ENCODE measurements at places on chromosomes 13 and 19.

DNA sequence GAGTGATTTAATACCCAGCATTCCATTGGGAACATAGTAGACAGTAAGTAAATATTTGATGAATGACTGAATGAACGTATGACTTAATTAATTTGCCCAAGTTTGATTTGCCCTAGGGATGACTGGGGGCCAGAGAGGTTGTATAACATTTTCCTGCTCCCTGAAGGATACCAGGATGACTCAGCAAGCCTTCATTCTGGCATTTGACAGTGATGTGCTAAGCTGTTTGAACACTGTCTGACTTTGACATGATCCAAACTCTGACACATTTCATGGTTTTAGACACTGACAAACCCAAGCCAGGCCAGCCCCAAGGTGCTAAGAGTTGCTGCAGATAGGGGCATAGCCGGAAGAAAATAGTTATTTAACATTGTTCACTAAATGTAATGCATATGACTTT is 53.4 kb upstream of the KLF12 start:
- no peak for DNase-seq
- no peaks in the 10 kb centered on the region for H3K27me3 ChIP-seq
- no peak overlapping the region for H3K4me3 ChIP-seq
- no peaks in the 10 kb centered on the region for H3K36me3 ChIP-seq
- peaks cover 7% of the 10 kb centered on the region for H3K4me1 ChIP-seq
- no peak overlapping the region for H3K27ac ChIP-seq

DNA sequence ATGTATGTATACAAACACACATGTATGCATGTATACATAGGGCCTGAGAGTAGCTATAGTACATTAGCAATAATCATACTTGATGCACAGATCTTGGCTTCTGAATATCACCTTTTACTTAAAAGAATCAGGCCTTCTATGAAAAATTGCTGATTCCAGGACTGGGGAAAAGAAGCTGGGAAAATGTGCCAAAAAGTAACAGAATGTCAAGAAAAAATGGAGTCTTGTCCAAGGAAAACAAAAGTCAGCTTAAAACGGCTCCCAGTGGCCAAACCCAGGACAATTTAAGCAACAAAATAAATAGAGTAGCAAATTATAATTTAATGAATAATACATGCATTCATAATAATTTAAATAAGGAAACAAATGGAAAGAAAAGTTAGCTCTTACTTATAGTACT is 2104.9 kb downstream of the PCDH9 start:
- no peak overlapping the region for H3K4me3 ChIP-seq
- H3K27me3 ChIP-seq = no peaks in the 10 kb centered on the region
- no peak overlapping the region for H3K27ac ChIP-seq

DNA sequence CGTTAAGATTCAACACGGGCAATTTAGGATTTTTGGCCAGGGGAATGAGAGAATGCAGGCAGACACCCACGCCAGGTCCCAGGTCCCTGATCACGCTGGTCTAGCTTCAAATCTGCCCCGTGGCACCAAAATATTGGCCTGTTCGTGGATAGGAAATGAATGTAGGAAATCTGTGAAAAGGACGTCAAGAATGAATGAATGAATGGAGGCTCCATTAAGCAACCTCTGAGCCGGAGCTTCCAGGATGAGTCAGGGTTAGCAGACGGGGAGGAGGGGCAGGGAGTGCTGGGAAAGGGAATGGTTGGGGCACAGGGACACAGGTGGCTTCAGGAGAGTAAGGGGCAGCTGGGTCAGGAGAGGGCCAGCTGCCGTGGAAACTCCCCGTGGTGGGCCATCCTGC is 4.2 kb downstream of the SULT2B1 start:
- no peak overlapping the region for H3K4me3 ChIP-seq
- DNase-seq = no peak
- H3K36me3 ChIP-seq = no peaks in the 10 kb centered on the region

DNA sequence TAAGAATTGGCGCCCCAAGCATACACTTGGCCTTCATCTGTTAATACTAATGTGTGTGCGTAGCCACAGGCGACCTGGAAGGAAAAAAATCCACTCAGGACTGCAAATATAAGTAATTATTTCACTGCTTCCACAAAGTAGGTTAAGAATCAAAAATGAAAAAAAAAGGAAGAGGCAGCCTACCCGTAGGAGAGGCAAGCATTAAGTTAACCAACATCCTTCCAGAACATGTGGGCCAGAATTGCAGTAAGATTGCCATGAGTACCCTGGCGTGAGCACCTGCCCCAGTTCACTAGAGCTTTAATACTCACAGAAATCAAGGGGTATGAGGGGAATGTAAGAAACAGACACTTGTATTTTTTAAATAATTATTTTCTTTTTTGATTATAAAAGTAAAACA is 22.2 kb downstream of the RCBTB2 start:
- H3K27ac ChIP-seq = no peak overlapping the region
- no peaks in the 10 kb centered on the region for H3K27me3 ChIP-seq
- no peak overlapping the region for H3K4me3 ChIP-seq
- H3K4me1 ChIP-seq = peaks cover 15% of the 10 kb centered on the region

Data from RWPE2 (cell line).